ENCODE measurements at places on chromosomes 7 and 10. TPM values are rescaled to one million over a fixed set of nuclear protein-coding genes. Genes with fewer than 3 reads are reported as not detected.
A peak's percentile ranks its signal among the peaks of the same experiment; 100 is the strongest.

Gene MLXIPL
- not detected for total RNA-seq

Gene METTL27
- total RNA-seq = 0.70 TPM

Gene BRAF
- total RNA-seq = 25.0 TPM

Gene TMEM229A
- total RNA-seq = not detected

Gene RHEB
- 71.0 TPM for total RNA-seq

Gene TMEM273
- total RNA-seq = 49.9 TPM

Gene H2BK1
- total RNA-seq = not detected

Gene CTTNBP2
- total RNA-seq = 0.34 TPM

Gene OR2A1
- total RNA-seq = not detected

Gene GIMAP4
- 408 TPM for total RNA-seq

Gene TRIM74
- 0.51 TPM for total RNA-seq

Gene PTPRZ1
- total RNA-seq = under 0.01 TPM

Gene OSBPL3
- total RNA-seq = 25.2 TPM

Gene VENTX
- total RNA-seq = not detected

Gene LRMDA
- 7.6 TPM for total RNA-seq

DNA sequence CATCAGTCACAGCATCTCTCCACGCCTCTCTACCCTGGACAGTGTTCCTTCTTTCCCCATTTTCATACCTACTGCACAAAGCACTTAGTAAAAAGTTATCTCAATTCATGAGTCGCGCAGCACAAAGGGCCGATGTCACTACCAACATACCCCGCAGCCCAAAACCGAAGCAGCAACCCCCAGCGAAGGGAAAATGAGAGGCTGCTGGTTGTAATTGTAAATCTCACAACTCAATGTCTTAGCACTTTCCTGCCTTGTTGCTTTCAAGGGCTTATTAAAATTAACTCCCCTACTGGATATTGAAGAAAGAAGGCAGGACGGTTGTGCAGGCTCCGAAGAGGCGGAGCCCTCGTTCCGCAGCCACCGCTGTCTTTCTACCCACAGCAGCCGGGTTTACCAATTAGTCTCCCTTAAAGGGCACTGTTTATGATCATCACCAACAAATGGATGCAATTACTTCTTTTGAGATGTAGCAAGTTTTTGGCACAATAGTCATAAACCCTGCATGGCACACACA lies 6.5 kb downstream of the DIP2C start:
- DNase-seq = no peak

GRCh38 chr7:21898265-21898930 lies 47.3 kb downstream of the CDCA7L start:
- no peak for DNase-seq

DNA sequence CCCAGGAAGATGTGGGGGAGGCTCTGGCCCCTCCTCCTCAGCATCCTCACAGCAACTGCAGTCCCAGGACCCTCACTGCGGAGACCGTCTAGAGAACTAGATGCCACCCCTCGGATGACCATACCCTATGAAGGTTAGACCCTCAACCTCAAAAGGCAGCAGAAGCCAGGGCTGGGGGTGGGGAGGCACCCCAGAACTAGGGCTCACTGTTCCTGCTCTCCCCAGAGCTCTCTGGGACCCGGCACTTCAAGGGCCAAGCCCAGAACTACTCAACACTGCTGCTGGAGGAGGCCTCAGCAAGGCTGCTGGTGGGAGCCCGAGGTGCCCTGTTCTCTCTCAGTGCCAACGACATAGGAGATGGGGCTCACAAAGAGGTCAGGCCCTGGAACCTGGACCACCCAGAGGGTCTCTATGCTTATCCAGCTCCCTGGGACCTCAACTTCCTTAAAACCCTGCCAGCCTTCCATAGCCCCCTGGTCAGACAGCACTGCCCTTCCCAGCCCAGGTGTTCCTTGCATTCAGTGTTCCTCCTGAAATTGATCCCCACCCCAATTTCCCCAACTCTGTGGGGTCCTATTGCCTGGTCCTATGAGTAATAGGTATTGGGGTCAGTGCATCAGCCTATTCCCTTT lies 3.7 kb downstream of the SEMA4G start:
- DNase-seq = no peak

DNA sequence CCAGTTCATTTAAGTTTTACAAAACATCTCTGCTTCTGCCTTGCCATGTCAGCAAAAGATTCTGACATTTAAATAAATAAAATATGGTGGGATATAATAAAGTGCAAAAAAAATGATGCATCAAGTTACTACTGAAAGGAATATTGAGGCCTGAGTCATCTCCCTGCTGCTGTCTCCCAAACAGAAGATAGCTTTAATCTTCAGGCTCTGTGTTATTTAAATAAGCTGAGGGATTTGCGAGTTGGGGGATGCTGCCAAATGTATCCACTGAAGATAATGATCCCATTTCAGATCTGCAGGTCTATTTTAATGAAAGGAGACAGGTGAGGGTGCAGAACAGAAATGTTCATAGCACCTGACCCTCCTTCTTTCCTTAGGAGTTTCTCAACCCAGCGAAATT lies 720.8 kb downstream of the AUTS2 start:
- no peak for DNase-seq

- no peak for DNase-seq
These were observed 10.4 kb downstream of the FKBP6 start for GRCh38 chr7:73338321-73338720.

DNA sequence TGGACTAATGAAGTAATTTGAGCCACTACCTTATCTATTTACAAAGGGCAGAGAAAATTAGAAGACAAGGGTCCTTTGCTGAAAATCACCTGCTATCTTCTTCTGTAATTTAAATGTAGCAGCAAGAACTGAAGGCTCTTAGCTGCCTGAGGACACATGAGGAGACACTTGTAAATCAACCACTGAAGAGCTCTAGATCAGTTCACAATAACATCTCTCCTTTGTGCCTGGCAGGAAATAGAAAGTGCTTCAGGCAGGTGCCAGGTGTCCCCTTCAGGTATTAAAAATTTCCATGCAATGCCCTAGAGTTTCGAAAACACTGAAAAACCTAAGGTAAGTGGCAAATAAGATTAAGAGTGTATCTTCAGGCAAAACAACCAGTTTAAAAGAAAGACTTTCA lies 474.6 kb downstream of the GRM8 start:
- no peak for DNase-seq

DNA sequence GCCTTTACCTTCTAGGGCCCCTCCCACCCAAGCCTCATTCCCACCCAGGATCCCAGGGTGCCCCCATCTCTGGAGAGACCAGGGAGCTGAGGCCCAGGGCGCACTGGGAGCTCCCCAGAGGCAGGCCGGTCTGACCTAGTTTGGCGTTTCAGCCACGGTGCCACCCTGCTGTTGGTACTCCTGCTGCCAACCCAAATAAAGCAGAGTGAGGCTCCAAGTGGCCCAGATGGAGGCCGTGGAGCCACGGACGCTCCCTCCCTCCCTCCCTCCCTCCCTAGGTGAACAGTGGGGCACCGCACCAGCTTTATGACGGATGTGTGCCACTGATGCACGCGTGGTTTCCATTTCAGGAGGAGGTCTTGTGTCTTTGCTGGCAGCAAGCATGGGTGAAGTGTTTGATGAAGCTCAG lies 1.8 kb downstream of the INPP5A start:
- peak; percentile 16 for DNase-seq

DNA sequence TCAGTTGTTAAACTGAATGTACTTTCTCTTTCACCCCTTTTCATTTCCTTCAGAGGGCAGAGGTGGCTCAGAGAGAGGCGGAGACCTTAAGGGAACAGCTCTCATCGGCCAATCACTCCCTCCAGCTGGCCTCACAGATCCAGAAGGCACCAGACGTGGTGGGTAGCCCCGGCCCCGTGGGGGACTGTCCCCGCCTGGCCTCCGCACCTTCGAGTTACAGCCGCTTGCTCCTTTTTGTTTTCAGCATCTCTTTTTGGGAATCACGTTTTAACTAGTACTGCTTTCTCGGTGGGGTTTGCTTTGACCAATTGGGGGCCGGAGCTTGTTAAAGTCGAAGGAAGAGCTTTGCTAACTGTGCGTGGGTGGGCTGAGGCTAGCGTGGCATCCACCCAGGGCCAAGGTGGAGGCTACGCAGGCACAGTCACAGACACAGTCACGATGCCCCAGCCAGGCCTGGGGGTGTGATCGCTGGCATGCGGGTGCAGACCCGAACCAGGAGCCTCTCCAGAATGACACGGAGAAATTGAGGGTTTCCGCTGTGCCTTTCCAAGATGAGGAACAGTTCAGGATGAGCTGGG lies 116.2 kb upstream of the SH2B2 start:
- peak; percentile 67 for DNase-seq

DNA sequence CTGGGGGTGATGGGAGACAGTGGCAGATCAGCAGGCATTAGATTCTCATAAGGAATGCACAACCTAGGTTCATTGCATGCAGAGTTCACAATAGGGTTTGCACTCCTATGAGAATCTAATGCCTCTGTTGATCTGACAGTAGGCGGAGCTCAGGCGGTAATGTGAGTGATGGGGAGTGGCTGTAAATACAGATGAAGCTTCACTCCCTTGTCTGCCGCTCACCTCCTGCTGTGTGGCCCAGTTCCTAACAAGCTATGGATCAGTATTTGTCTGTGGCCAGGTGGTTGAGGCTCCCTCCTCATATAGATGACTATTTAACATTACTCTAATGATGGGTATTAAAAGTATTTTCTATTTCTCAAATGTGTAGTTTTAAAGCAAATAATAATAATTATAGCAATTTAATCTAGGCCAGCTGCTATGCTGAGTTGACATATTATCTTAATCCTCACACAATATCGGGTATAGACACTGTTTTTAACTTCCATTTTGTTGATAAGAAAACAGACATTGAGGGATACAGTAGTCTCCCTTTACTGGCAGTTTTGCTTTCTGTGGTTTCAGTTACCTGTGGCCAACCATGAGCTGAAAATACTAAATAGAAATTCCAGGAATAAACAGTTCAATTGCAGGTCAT lies 39.9 kb downstream of the KIF20B start:
- DNase-seq = no peak

DNA sequence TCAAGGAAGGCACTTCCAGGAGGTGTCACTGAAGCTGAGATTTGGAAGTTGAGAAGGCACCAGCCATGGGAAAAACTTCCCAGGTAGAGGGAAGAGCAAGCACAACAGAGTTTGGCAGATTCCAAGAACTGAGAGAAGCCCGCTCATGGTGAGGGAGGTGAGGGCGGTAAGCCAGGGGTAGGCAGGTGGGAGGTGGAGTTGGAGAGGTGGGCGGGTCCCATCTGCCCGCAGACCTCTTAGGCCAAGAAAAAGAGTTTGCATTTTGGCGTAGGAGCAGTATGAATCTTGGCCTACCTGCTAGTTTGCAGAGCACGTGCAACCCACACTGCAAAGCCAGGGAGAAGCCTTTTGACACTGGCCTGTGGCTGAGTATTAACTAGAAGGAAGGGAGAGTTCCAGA lies 18.8 kb downstream of the FRMPD2 start:
- no peak for DNase-seq

- DNase-seq = no peak
These were observed 25.9 kb upstream of the DDC start for GRCh38 chr7:50591098-50591479.

- DNase-seq = peak; percentile 71
These were observed 577 bp downstream of the DNAJB9 start for GRCh38 chr7:108570146-108570755.

GRCh38 chr10:1183033-1183396 lies 126.8 kb downstream of the WDR37 start:
- no peak for DNase-seq

GRCh38 chr10:76491216-76491615 lies 1059.8 kb downstream of the LRMDA start:
- no peak for DNase-seq

GRCh38 chr10:84825330-84825729 lies 496.9 kb downstream of the CCSER2 start:
- DNase-seq = no peak

- DNase-seq = no peak
These were observed 2.5 kb downstream of the SRRM3 start for GRCh38 chr7:76204147-76204546.

GRCh38 chr10:60148266-60148840 lies 241.3 kb downstream of the ANK3 start:
- DNase-seq = peak; percentile 84
